ENCODE measurements at places on chromosomes 3 and 15. TPM values are rescaled to one million over a fixed set of nuclear protein-coding genes. Genes with fewer than 3 reads are reported as not detected.

GRCh38 chr15:71792521-71792920 lies 17.8 kb upstream of the NR2E3 start:
- no peak for DNase-seq

DNA sequence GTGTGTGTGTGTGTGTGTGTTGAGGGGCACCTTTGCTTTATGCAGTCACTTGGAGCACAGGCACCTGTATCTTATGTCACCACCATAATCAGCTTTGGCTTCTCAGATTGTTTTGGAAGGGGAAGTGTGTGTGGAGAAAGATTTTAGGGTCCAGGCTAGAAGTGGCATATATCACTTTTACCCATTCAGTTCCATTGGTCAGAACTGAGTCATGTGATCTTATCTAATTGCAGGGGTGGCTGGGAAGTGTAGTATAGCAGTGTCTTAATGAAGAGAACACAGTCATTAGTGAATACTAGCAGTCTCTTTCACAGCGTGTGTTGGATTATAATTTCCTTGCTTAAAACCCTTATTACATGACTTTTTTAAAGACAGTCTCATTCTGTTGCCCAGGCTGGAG lies 20.6 kb downstream of the NCK1 start:
- no peak for DNase-seq

TMPRSS7 gene
- polyA plus RNA-seq, result not detected

DNA sequence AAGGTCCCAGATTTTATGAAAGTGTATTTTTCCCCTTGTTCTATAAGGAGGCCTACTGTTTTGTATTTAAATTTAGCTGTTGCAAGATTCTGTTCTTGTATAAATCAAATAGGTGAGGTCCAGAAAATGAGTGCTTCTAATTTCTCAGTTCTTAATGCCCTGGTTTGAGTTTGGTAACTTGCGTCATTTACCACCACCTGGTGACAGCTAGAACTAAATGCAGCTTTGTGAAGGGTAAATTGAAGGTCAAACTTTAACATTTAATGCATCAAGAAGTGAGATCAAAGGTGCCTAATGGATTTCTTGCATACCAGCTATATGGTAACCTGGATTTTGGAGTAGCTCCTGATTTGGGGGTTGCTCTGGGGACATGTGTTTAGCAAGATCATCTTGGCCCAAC lies 50.7 kb upstream of the POLR2M start:
- no peak for DNase-seq

- no peak for DNase-seq
Measured at GRCh38 chr3:143436231-143436930, 316.8 kb downstream of the CHST2 start.

All from renal cortex interstitium (tissue), 15 donors.